ENCODE measurements at places on chromosomes 3 and 15.
A peak's percentile ranks its signal among the peaks of the same experiment; 100 is the strongest.

DNA sequence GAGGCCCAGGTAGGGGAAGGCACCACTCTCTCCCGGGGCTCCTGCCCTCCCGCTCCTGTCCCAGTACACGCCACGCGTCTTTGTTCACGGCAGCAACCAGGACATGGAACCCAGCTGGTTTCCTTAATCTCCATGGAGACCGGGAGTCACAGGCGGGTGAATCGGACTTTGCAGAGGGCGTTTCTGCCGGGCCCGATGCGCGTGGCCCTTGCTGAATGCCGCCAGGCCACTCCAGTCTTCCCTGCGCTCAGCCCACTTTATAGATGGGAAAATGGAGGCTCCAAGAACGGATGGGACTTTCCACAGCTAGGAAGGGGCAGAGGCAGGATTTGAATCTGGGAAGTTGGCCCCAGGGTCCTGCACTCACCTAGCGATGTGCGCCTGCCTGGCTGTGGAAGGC is 7.4 kb downstream of the PLXND1 start:
- no peak for DNase-seq

DNA sequence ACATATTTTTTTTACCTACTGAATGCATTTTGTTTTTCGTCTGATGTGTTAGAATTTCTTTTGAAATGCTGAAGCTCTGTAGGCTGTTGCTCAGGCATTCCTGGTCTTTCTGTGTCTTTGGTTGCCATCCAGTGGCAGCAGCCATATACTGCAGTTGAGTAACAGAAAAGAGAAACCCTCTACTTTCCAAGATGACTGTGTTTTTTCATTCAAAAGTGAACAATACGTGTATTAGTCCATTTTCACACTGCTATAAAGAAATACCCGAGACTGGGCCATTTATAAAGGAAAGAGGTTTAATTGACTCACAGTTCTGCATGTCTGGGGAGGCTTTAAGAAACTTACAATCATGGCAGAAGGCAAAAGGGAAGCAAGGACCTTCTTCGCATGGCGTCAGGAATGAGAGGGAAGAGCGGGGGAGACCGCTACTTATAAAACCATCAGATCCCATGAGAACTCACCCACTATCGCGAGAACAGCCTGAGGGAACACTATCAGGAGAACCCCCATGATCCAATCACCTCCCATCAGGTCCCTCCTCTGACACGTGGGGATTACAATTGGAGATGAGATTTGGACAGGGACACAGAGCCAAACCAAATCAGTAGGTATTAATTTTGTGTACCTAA is 4.7 kb upstream of the GOLGA8B start:
- peak; percentile 58 for DNase-seq

GRCh38 chr3:123046262-123047061 is 18.9 kb upstream of the SEMA5B start:
- no peak for DNase-seq

DNA sequence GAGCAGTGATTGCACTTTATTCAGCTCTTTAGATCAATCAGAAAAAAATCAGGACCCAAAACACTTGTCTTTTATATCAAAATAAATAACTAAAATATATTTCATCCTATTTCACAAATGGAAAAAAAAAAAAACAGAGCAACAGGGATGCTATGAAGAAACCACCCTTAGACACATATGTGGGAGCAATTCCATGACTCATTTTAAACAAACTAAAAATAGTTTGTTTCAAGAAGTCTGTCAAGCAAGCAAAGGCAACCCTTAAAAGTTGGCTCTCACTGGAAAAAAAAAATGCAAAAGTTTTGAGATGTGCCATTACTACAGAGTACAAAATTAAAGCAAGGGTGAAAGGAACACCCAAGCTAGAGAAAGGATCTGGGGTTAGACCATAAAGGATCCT is 5.7 kb downstream of the ATP13A3 start:
- no peak for DNase-seq

Data from activated CD4-positive, alpha-beta T cell treated with anti-CD3 and anti-CD28 coated beads, Interleukin-2, amount 50 U/mL, for 1 hour (primary cell).